NCI-H1417 treated with DMSO at 0.1 percent for 48 hours (cell line): ENCODE measurements at places on chromosomes 6 and 20.

- no peak for DNase-seq
Measured at GRCh38 chr6:151482290-151482689, 11.5 kb upstream of the CCDC170 start.

DNA sequence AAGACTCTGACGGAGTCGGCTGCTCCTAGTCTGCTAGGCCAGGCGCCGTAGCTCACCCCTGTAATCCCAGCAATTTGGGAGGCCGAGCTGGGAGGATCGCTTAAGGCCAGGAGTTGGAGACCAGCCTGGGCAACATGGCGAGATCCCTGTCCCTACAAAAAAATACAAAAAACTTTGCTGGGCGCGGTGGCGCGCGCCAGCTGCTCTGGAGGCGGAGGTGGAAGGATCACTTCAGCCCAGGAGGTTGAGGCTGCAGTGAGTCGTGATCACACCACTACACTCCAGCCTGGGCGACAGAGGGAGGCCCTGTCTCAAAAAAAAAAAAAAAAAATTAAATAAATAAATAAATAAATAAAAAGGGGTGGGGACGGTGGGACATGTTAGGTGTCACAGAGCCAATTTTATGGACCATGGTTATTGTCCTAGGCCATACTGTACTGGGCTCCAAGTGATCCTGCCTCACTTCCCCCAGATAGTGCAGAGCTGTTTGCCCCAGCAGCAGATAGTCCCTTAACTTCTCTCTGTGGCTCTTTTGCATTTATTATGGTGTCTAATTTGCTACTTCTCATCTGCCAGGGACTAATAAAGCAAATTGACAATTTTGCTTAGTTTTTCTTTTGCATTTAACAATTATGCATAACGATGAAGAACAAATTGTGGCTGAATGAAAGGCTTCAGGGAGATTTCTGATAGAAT lies 5.2 kb downstream of the PI16 start:
- no peak for DNase-seq

GRCh38 chr6:157358287-157358686 lies 22.7 kb upstream of the ZDHHC14 start:
- no peak for DNase-seq

- DNase-seq, result no peak
Measured at GRCh38 chr6:168345266-168345665, 25.7 kb upstream of the DACT2 start.

- no peak for DNase-seq
Measured at GRCh38 chr6:146594495-146594894, 4.3 kb upstream of the ADGB start.

DNA sequence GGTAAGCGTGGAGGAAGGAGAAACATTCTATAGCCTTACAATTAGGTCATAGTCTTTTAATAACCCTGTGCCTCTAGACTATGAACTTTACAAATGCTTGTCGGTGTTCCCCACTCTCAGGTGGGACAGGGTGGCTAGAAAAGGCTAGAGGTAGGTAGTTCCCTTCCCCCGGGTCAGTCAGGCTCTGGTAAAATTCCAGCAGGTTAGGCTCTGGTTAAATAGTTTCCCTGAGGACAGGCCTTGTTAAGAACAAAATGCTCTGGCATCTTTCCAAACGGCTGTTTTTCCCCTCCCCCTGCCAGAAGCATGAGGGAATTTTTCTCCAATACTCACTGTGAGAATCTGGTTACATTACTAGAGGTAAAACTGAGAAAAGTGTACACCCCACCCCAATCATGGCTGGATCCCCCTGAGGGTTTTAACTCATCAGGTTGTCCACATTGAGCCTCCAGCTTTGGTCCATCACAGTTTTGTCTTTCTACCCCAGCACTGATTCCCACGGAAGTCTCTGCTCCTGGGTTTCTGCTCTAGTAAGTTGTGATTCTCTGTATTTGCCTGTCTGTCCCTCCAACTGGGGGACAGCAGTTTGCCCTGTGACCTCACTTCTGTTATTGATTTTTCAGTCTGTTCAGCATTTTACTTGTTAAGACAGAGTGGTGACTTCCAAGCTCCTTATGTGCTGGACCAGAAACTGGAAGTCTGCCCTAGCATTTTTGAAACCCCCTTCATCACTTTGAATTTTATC lies 84.7 kb upstream of the ADGRF1 start:
- DNase-seq, result no peak

- no peak for DNase-seq
Measured at GRCh38 chr20:38418509-38419204, 16.5 kb downstream of the SNHG17 start.

DNA sequence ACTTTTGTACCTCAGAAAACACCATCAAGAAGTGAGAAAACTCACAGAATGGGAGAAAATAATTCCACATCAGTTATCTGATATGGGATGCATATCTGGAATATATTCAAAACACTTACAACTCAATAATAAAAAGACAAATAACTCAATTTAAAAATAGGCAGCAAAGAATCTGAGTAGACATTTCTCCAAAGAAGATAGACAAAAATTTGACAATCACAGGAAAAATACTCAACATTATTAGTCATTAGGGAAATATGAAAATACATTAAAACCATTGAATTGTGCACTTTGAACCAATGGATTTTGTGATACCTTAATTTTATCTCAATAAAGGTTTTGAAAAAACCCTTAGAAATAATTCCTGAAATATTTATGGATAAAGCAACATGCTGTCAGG lies 36.9 kb upstream of the STMND1 start:
- DNase-seq, result no peak

DNA sequence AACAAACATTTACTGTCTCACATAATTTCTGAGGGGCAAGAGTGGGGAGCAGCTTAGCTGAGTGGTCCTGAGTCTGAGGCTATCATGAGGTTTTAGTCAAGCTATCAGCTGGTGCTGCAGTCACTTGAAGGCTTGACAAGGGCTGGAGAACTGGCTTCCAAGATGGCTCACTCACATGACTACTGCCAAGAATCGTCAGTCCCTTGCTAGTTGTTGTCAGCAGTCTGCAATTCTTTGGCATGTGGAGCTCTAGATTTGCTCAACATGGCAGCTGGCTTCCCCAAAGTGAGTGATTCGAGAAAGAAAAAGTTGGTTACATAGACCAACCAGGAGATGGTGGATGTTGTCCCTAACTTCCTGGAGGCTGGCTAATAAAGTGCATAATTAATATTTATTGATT lies 2.8 kb upstream of the LRRC1 start:
- no peak for DNase-seq

- no peak for DNase-seq
Measured at GRCh38 chr20:44780226-44780625, 30.1 kb downstream of the RIMS4 start.

- DNase-seq, result no peak
Measured at GRCh38 chr6:152893187-152893586, 89.7 kb downstream of the FBXO5 start.

DNA sequence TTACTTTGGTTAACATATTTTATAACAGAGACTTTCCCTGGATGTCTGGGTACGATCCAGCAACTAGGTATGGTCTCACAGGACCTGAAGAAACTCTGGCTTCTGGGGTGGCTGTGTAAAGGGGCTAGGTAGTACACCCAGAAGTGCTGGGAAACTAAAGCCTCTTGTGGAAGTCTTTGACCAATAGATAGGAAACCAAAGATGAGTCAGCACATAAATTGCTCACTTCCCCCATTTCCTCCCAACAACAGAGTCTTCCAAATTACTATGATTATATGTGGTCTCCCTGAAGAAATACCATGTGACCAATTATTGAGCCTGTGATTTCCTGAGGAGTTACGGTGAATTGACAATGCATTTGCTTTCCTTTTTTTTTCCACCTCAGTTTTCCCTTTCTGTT lies 26.8 kb upstream of the TBX18 start:
- no peak for DNase-seq

- no peak for DNase-seq
Measured at GRCh38 chr6:150494241-150494640, 105.4 kb upstream of the PLEKHG1 start.
